ENCODE measurements at places on chromosomes 7 and 10.

DNA sequence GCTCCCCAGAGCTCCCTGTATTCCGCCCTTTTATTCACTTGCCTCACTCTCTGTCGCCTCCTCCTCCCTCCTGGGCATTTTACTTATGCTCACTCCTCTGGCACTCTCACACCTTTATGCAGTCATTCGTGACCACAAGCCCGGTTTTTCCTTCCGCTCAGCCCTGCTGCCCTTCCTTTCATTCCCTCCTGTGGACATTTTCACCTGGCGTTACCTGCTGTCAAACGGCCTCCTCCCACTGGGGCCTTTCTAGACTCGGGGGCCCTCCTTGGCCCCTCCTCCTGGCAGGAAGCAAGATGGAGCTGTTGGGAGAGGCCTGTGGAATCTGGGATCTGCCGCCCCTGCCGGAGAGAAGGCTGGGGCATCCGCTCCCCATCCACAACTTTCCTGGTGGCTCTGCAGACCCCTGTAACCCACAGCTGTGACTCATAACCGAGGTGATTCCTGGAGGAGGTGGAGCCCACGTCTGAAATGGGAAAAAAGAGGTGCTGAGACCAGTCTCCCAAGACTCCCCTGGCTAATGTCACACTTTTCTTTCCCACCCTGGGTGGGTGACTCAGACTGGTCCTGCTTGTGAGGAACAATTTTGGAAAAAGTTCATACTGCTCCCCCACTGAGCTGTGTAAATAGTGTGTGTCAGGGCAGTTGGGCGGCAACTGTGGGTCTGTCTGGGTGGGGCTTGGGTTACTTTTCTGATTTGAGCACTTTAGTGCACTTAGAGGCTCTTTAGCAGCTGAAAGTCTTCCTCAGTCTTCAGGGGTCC lies 1.2 kb downstream of the VCL start:
- DNase-seq = no peak

GRCh38 chr10:34644224-34644623 lies 170.9 kb downstream of the PARD3 start:
- no peak for DNase-seq

DNA sequence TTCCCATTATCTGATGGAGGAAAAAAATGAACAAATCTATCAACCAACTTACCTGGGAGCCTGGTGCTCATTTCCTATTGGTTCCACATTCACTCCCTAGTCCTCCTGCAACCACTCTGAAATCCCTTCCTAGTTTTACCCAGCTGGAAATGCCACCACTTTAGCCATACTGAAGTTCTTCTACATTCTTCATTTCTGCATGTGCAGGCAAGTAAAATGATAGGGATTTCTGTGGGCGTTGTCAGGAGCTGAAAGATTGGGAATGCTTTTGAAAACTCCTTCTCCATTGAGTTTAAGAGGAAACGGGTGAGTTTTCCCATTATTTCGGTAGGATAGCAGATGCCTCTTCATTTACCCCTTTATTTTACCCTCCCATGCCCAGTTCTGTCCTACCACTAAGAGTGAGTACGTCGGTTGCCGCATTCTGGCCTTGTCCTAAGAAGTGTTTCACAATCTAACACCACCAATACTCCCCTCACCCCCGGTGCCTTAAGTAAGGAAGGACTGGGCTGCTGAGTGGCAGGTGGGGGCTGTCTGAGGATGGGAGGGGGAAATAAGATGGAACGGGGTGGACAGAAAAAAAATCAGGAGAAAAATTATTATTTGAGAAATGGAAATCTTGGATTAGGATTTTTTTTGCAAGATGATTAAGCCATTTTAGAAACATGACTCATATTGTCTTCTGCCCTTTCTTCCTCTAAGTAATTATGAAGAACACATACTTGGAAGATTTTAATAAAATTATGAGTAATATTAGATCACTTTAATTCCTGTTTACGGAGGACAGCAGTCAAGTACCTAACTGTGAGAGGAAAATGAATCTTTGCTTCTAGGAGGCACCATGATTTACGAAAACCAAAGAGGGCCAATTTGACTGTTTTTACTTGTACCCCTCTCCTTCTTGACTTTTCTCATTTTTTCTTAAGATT lies 13.2 kb upstream of the TAS2R60 start:
- DNase-seq = no peak

DNA sequence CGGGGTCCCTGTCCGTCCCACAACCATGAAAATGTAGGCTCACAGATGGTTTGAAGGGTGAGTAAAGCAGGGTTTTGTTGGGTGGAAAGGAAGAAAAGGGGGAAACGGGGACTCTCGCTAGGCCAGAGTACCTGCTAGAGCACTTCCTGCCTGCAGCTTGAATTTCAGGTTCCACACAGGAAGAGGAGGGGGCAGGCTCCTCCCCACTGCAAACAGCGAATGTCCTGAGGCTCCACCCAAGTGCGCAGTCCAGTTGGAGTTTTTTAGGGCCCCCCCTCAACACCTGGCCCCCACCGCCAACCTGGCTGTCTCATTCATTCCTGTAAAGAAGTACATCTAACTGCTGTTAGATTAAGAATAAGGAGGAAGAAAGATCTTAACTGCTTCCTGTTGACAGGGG lies 414.7 kb downstream of the SH2D4B start:
- no peak for DNase-seq

- DNase-seq = no peak
Observed at GRCh38 chr10:45422866-45423659, 49.0 kb downstream of the ALOX5 start.

- DNase-seq = no peak
Observed at GRCh38 chr7:23287612-23288011, 11.5 kb upstream of the MALSU1 start.

GRCh38 chr7:95859429-95859828 lies 87.1 kb downstream of the DYNC1I1 start:
- DNase-seq = no peak

GRCh38 chr7:95687759-95688343 lies 84.5 kb upstream of the DYNC1I1 start:
- DNase-seq = no peak

DNA sequence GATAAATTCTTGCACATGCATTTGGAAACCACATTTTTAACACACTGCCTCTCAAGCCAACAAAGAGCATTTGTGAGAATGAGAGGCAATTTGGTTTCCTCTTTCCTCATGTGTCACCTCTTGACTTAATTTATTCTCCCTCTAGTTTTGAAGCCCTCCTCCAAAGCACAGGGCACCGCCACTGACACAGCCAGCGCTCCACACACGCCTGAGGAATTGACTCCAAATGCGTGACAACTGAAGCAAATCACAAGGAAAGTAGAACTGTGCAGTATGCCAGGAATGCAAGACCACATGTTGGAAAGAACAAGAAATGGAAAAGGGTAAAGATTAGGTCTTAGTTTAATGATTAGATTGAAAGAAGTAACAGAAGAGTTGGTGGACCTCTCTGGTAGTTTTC lies 173.3 kb downstream of the LSM5 start:
- DNase-seq = no peak

DNA sequence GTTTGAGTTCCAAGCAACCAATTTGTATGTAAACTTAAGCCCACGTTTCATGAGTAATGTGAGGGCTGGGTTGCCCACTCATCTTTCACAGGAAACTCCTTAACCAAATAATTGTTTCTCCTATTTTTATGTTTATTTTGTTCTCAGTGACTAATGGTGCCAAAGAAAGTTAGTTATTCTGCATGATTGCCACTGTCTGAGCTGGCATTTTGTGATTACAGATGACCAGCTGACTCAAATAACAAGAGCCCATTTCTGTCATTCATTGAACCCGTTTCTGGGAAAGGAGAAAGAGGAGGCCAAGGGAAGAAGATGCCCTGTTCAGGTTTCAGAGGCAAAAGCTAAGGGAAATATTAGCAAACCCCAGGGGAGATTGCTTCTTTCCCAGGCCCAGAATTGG lies 186.9 kb upstream of the MYO3A start:
- DNase-seq = no peak

- no peak for DNase-seq
Observed at GRCh38 chr10:127928021-127928806, 21.3 kb downstream of the PTPRE start.

GRCh38 chr10:137606-138005 lies 2.4 kb downstream of the ZMYND11 start:
- DNase-seq = no peak

DNA sequence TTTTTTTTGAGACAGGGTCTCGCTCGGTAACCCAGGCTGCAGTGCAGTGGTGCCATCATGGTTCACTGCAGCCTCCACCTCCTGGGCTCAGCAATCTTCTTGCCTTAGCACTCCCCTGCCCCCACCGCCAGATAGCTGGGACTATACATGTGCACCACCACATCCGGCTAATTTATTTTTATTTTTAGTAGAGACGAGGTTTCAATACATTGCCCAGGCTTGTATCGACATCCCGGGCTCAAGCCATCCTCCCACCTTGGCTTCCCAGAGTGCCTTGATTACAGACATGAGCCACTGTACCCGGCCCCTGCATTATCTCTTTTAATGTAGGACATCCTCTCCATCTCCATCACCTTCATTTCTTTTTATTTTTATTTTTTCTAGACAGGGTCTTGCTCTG lies 213.3 kb downstream of the CUX1 start:
- no peak for DNase-seq

DNA sequence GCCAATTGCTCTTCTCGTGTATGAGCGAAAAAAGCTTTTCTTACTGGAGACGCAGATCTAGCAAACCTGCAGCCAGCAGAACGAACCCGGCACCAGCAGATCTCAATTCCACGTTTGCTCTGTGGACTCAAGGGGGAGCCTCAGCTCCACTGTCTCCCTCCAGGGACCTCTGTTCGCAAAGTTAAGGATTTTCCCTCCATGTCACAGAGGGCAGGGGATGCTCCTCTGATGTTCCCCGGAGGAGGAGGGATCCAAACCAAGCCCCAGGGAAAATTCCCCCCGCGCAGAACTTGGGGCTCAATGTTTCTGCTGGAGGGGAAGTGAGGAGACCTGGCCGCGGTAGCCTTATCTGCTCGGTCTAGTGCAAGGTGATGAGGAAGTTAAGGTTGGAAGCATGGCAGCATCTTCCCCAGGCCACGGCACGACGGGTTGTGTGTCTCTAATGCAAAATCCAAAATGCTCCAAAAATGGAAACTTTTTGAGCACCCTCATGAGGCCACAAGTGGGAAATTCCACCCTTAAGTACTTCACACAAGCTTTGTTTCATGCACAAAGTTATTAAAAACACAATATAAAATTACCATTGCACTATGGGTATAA lies 9.0 kb downstream of the IQCE start:
- no peak for DNase-seq

- DNase-seq = no peak
Observed at GRCh38 chr10:6299234-6299633, 96.5 kb downstream of the PFKFB3 start.

- DNase-seq = no peak
Observed at GRCh38 chr7:108057951-108058481, 55.1 kb upstream of the LAMB1 start.

Data from stimulated activated CD8-positive, alpha-beta memory T cell treated with anti-CD3 and anti-CD28 coated beads, Interleukin-15, amount 100 ng/mL, for 1 hour (primary cell).